ENCODE measurements at places on chromosomes 13 and 19.

DNA sequence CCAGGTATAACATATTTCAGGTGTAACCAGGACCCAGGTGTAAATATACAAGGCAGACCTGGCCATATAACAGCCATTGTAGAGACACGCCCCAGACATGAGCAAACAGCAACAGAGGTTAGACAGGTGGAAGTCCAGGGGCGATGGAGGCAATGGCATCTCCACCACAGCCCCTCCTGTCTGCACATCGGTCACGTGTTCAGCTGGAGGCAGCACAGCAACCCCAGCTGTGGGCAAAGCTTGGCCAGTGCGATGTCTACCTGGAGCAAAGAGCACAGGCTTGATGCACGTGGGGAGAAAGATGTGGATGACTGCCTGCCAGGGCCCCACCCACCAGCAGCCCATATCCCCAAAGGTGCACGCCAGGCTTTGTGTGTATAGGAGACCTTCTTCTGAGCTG, 4.4 kb downstream of the CYP4F2 start:
- DNase-seq = no peak

DNA sequence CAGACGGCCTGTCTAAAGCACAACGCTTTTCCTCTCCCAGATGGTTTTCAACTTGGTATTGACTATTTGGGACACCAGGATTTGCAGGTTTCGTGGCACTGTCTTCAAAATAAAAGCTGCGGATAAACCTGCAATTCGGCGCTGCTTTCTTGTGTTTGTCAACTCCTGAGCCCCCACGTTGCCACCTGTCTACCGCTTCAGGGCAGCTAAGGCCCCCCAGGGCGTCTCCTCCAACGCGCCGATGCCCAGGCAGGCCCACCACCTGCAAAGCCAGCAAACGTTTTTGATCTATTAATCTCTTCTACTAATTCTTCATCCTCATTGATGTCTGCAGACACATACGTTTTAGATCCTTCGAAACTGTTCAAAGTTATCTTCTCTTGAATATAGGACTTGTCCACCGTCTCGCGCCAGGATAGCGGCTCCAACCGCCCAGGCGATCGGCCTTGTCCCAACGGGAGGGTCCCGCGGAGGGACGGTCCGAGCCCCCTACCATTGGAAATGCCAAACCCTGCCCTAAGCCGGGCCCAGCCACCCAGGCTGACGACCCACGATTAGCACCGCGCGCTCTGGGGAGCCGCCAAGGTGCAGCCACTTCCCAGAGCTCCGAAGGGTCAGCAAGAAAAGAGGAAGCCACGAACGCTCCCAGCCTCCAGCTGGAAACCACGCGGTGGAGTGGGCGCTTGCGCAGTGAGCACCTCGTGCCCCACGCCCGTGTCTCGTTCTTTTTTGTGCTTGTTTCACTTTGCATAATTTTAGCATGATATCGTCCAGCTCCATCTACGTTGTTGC, 23.4 kb upstream of the VN1R4 start:
- no peak for DNase-seq

DNA sequence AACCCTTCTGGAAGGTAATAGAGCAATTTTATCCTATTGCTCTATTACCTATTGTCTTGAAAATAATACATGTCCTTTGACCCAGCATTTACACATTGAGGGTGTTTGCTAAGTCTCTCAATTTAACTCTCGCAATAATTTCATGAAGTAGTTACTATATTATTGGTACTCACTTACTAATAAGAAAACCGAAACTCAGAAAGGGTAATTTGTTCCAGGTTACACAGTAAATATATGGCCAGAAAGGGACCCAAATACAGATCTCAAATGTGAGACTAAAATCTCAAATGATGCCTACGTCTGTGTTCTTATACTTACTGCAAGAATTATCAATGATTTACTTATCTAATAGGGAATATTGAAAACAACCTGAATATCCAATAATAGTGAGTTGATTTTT, 29.7 kb upstream of the FAM216B start:
- DNase-seq = no peak

- DNase-seq = peak; percentile 43
Observed at GRCh38 chr19:41895745-41896580, 13.0 kb downstream of the ARHGEF1 start.

DNA sequence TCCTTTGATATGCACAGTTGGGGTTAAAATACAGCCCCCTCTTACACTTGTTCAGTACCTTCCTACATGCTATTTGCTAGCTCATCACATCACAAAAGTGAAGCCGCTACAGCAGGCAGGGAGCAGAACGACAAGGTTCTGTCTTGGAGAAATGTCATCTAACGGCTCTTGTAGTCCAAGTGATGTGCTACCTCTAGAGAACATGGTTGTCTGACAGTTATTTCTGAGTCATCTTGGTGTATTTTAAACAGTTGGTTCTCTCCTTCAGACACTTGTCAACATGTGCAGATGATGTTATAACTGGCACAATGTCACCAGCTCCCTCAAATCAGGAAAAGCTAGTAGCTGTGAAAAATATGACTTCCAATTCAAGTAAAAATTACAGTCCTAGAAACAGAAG, 865.0 kb downstream of the PCDH9 start:
- DNase-seq = no peak

DNA sequence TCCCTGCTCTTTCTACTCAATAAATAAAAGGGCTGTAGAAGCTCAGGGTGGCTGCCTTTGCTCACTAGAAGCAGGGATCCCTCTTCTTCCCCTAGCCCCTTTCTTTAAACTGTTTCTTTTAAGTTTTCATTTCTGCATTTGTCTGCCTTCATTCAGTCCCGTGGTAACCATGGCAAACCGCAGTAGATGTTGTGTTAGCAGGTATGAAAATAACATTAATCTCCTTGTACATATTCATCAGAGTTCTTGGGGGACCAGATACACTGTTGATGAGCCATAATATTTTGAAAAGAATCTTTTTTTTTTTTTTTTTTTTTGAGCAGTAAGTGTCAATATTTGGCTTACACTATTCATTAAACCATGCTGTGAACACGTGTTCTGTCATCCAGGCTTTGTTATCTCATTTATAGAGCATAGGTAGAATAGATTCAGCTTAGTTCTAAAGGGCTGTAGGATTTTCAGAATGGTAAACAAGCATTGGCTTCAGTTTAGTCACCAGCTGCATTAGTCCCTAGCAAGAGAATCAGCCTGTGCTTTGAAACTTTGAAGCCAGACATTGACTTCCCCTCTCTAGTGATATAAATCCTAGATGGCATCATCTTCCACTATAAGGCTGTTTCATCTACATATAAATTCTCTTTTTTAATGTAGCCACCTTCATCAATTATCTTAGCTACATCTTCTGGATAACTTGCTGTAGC, 59.4 kb upstream of the SPRY2 start:
- no peak for DNase-seq

DNA sequence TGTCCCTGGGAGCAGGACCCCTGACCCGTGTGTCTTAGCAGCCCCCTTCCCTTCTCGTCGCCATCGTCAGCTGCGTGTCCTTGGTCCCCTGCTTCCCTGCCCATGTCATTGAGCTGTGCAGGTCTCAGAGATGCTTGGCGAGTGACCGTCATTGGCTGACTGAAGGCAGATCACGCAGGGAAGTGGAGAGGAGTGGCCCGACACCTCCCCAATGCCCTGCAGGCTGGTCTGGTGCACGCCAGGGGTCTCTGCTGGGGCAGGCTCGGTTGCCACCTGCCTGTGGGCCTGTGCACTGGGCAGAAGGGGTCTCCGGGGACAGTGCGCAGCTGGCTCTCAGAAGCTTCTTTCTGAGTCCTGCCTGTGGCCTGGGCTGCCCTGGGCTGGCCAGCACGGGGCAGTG, 6.2 kb downstream of the GNA11 start:
- DNase-seq = no peak

Data from iPS-NIHi11 (cell line).